DMS 273 treated with DMSO at 0.1 percent for 48 hours (cell line): ENCODE measurements at places on chromosomes 12 and 14.
A peak's percentile ranks its signal among the peaks of the same experiment; 100 is the strongest.

DNA sequence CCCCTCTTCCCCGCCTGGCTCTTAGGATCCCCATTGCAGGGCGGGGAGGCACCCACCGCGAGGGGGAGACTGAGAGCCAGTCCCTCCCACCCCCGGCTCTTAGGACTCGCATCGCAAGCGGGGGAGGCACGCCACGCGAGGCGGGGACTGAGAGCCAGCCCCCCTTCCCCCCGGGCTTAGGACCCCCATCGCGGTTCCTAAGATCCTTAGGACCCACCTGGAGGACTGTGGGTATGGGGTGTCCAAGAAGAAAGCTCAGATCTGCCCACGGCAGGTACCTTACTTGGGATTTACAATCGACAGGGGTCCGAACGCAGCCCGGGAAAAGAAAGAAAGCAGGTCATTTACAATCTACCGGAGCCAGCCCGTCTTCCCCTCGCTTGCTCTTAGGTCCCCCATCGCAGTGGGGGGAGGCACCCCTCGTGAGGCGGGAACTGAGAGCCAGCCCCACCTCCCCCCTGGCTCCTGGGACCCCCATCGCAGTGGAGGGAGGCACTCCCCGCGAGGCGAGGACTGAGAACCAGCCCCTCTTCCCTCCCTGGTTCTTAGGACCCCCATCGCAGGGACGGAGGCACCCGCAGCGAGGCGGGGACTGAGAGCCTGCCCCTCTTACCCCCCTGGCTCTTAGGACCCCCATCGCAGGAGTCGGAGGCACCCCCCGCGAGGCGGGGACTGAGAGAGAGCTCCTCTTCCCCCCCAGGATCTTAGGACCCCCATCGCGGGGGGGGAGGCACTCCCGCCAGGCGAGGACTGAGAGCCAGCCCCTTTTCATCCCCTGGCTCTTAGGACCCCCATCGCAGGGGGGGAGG is 43.7 kb downstream of the DDX11 start:
- DNase-seq, result no peak

DNA sequence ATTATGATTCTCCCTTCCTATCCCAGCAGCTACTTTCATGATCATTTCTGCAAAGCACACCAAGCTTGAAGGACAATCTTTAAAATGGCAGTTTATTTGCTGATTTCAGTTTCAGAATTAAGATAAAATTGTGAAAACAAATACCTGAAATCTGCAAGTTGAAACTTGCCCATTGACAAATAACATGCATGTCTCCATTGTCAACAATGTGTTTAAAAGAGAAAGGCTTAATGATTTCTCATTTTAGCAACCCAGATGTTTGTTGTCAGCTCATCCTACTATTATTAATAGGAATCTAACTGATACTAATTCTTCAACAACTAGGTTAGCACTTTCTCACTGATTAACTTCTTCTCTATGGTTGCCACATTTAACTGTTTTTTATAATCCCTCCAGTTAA is 474.6 kb downstream of the PRKD1 start:
- no peak for DNase-seq

GRCh38 chr14:52609445-52610044 is 56.9 kb downstream of the GPR137C start:
- no peak for DNase-seq

- no peak for DNase-seq
Measured at GRCh38 chr14:67538501-67538900, 5.4 kb downstream of the PLEKHH1 start.

DNA sequence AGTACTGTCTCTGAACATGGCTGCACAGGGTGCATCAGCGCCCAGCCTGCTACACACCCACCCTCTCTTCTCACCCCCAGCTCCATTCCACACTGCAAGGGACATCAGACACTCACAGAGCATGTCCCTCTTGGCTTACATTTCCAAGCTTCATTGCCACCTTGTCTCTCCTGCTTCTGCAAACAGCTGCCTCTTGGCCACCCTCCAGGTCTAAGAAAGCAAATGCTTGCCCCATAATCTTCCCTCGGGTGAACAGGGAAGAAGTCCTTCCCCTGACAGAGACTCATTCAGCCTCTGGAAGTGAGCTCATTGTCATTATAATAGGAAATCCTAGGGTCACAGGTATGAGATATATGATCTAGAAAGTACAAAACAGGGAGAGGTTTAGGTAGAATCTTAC is 505.2 kb downstream of the RMST start:
- DNase-seq, result no peak

- DNase-seq, result no peak
Measured at GRCh38 chr14:72745546-72745945, 148.4 kb downstream of the DPF3 start.

DNA sequence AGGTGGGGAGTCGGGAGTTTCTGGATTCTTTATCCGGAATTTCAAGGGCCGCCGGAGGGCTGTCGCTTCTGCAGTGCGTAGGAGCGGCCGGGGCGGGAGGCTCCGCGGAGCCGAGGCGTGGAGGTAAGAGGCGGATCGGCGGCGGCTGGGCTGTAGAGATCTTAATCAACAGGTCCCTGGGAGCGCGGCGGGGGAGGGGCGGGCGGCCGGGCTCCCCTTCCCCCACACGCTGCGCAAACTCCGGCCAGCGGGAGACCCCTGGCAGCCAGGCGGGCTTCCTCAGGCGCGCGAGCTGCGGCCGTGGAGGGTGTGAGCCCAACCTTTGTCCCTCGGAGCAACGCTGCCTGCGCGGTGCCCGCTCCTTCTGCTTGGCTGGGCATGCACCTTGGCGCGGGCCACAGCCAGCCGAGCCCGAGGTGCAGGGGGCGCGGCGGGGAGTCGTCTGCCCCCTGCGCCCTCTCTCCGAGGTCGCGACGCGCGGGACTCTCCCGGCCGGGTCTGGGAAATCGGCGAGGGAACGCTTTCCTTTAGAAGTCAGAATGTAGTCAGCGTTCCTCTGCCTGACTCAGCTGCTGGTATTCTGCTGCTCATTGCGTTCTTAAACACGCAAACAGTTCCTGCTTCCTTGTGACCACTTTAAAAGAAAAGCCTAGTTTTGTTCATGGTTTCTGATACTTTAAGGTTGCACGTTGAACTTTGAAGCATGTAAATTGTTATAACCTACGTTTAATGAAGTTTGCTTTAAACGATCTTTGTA is at the start of gene PALS1:
Gene PALS1, plus strand, starts transcription at position 25 of the 757 bp plus-strand sequence. CDS start 37,736 bp downstream, outside the sequence.
- DNase-seq, result peak; percentile 63

DNA sequence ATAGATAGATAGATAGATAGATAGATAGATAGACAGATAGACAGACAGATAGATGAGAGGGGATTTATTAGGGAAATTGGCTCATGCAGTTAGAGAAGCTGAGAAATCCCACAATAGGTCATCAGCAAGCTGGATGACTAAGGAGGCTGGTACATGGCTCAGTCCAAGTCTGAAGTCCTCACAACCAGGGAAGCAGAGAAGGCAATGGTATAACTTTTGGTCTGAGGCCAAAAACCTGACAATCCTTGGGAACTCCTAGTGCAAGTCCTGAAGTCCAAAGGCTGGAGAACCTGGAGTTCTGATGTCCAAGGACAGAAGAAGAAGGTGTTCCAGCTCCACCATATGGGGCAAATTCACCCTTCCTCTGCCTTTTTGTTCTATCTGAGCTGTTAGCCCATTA is 517.6 kb upstream of the ATP2B1 start:
- DNase-seq, result no peak

- no peak for DNase-seq
Measured at GRCh38 chr12:54196396-54196795, 7.6 kb upstream of the SMUG1 start.
